ENCODE measurements at places on chromosomes 6 and 20.

DNA sequence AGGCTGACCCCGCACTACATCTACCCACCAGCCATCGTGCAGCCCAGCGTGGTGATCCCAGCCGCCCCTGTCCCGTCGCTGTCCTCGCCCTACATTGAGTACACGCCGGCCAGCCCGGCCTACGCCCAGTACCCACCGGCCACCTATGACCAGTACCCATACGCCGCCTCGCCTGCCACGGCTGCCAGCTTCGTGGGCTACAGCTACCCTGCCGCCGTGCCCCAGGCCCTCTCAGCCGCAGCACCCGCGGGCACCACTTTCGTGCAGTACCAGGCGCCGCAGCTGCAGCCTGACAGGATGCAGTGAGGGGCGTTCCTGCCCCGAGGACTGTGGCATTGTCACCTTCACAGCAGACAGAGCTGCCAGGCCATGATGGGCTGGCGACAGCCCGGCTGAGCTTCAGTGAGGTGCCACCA is 16.4 kb downstream of the RBM38 start:
- no peak for DNase-seq

DNA sequence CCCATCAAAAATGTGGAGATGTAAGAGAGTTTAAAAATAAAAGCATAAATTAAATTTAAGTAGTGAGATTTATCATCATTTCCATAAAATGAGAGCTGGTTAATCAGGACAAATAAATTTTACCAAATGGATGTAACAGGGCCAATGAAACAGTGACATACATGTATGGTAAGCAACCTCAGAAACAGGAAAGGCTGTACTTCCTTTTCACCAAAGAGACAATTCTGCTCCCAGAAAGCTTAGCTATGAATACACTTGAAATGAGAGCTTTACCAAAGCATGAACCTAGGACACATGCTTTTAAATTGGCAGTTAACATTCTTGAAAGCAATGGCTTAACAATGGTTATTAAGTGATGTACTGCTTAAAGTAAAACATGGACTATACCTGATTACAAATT is 12.1 kb upstream of the UBE2J1 start:
- no peak for DNase-seq

- DNase-seq, result peak; percentile 60
Observed at GRCh38 chr6:16766043-16766536, 4.8 kb upstream of the ATXN1 start.

- no peak for DNase-seq
Observed at GRCh38 chr6:133894795-133895358, 6.0 kb downstream of the TCF21 start.

GRCh38 chr6:26097268-26097875 is 10.1 kb downstream of the HFE start:
- peak; percentile 54 for DNase-seq

DNA sequence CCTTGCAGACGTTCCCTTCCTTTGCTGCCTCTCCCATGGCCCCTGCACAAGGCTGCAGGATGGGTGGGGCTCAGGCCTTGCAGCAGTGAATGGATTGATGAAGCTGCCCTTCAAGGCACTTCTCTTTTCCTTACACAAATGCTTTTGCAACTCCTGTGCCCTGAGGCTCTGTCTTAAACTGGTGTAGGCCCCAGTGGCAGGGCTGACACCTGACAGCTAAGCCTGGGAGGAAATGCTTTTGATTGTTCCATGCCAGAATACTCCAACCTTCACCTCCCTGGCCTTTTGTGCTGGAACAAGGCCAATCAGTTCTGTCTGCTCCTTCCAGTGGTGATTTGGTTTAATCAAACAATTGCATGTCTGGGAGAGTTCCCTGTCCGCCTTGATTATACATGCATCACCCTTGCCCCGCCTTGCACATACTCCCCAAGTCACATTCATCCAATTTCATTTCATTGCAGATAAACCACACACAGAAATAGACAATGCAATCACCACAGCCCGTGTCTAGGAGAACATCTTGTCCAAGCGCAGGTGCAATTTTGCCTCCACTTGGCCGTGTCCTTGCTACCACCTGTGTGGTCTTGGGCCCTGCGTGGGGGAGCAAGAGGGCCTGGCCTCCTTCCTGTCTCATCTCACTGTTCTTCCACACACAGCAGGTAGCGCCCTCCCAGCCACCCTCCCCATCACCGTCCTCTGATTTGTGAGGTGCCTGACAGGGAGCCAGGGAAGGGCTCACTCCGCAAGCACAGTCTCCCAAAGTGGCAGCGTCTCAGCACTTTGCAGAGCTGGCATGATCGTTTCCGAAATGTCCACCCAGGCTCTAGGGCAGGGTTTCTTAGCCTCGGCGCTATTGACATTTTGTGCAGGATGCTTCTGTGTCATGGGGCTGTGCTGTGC is 120.4 kb downstream of the CDH26 start:
- no peak for DNase-seq

DNA sequence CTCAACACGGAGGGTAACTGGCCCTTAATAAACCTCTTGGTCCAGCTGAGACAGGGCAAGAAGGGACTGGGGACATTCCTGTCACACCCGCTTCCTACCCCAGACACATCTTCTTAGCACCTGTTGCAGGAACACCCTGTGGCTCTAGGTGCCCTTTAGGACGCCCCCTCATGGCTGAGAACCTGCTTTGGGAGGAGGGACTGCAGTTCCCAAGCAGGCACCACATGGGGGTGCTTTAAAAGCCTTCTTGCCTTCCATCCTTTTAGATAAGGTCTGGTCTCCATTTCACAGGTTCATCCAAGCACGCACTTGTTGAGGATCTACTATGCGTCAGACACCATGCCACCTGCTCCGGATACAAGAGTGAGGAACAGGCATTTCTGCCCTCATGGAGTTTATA is 26.6 kb downstream of the NSFL1C start:
- DNase-seq, result no peak
